ENCODE measurements at places on chromosomes 7 and 10. TPM values are rescaled to one million over a fixed set of nuclear protein-coding genes. Genes with fewer than 3 reads are reported as not detected.

The PITX3 gene
- total RNA-seq: 0.86 TPM

The ELFN1 gene
- 0.38 TPM for total RNA-seq

The STOX1 gene
- 0.65 TPM for total RNA-seq

The IQCE gene
- 12.8 TPM for total RNA-seq

The TUBB8 gene
- total RNA-seq: not detected

The BTBD16 gene
- total RNA-seq: 1.7 TPM

The NEURL1 gene
- 0.38 TPM for total RNA-seq

The GRM3 gene
- total RNA-seq: not detected

The GHRHR gene
- total RNA-seq: not detected

The GPR15LG gene
- total RNA-seq: not detected

The MACROH2A2 gene
- 25.8 TPM for total RNA-seq

The TAS2R5 gene
- total RNA-seq: 0.51 TPM

The TMEM178B gene
- total RNA-seq: 1.5 TPM

The PVRIG gene
- total RNA-seq: not detected

The SPDYE11 gene
- not detected for total RNA-seq

The CPVL gene
- total RNA-seq: 0.55 TPM

The SORCS1 gene
- not detected for total RNA-seq

The GLUD1 gene
- 102 TPM for total RNA-seq

The AS3MT gene
- total RNA-seq: 4.2 TPM

The CCL26 gene
- total RNA-seq: 7.1 TPM

The NUB1 gene
- 39.6 TPM for total RNA-seq

The IL6 gene
- 1.0 TPM for total RNA-seq

The COBL gene
- total RNA-seq: 5.0 TPM

The INSYN2A gene
- total RNA-seq: 2.3 TPM

The SRGN gene
- 101 TPM for total RNA-seq

The GPRIN2 gene
- total RNA-seq: 32.7 TPM

The LIPN gene
- total RNA-seq: not detected

The TMEM139 gene
- total RNA-seq: 1.9 TPM

The FGFR2 gene
- 0.28 TPM for total RNA-seq

The FAM13C gene
- 0.05 TPM for total RNA-seq

The TYSND1 gene
- total RNA-seq: 16.8 TPM

The PTPRN2 gene
- total RNA-seq: 0.83 TPM

The LEP gene
- not detected for total RNA-seq

The CPED1 gene
- not detected for total RNA-seq

The SPDYE2 gene
- not detected for total RNA-seq

The BLVRA gene
- 78.9 TPM for total RNA-seq

The CPN1 gene
- total RNA-seq: 0.20 TPM

The C10orf53 gene
- total RNA-seq: not detected

The MMD2 gene
- total RNA-seq: not detected

The FAM25G gene
- total RNA-seq: not detected

The HGF gene
- not detected for total RNA-seq

The ZNF467 gene
- 0.97 TPM for total RNA-seq

The CYP3A7 gene
- total RNA-seq: not detected

The CACNB2 gene
- total RNA-seq: not detected

The ACSM6 gene
- not detected for total RNA-seq

The SEMA3D gene
- 0.03 TPM for total RNA-seq

The SH2D4B gene
- total RNA-seq: 0.10 TPM

The PRPS1L1 gene
- not detected for total RNA-seq

The GDF2 gene
- not detected for total RNA-seq

The STEAP1B gene
- not detected for total RNA-seq

The CALHM1 gene
- not detected for total RNA-seq

The SFMBT2 gene
- 10.2 TPM for total RNA-seq

The GPNMB gene
- 3.4 TPM for total RNA-seq
